ENCODE measurements at places on chromosomes 13 and 19.

DNA sequence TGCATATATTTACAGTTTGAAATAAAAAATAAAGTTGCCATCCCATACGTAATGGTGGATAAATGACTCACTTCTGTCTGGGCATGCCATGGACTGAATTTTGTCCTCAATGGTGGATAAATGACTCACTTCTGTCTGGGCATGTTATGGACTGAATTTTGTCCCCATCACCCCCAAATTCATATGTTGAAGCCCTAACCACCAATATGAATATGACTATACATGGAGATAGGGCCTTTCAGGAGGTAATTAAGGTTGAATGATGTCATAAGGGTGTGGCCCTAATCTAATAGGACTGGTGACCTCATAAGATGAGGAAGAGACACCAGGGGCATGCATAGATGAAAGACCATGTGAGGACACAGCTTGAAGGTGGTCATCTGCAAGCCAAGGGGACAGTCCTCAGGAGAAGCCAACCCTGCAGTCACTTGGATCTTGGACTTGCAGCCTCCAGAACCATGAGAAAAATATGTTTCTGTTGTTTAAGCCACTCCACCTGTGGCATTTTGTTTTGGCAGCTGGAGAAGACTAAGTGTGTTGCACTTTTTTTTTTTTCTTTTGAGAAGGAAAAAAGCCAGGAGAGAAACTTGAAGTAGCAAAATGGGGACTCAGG is 41.8 kb downstream of the RFC3 start:
- no peak for DNase-seq

DNA sequence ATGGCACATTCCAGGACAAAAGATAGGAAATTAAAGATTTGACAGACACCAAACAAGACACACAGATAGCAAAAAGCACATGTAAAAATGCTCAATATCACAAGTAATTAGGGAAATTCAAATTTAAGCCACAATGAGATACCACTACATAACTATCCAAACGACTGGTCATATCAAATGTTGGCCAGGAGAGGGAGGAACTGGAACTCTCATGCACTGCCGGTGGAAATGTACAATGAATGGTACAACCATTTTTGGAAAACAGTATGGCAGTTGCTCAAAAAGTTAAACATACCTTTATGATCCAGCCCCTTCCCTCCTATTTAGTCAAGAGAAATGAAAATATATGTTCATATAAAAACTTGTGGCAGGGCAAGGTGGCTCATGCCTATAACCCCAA is 36.8 kb upstream of the CYP2S1 start:
- no peak for DNase-seq

DNA sequence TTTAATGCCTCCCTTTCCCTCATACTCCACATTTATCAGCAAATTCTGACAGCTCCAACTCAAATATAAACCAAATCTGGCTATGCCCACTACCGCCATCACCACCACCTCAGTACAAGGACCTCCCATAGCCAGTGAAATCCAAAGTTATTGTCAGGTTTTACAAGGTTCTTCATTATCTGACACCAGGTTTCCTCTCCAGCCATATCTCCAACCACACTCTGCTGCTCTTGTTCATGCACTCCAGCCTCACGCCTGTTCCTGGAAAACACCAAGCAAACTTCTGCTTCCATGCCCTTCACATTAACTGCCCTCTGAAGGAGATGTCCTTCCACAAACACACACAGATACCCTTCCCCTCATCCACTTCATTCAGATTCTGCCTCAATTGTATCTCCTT is 102.2 kb upstream of the MIR17HG start:
- DNase-seq: no peak

DNA sequence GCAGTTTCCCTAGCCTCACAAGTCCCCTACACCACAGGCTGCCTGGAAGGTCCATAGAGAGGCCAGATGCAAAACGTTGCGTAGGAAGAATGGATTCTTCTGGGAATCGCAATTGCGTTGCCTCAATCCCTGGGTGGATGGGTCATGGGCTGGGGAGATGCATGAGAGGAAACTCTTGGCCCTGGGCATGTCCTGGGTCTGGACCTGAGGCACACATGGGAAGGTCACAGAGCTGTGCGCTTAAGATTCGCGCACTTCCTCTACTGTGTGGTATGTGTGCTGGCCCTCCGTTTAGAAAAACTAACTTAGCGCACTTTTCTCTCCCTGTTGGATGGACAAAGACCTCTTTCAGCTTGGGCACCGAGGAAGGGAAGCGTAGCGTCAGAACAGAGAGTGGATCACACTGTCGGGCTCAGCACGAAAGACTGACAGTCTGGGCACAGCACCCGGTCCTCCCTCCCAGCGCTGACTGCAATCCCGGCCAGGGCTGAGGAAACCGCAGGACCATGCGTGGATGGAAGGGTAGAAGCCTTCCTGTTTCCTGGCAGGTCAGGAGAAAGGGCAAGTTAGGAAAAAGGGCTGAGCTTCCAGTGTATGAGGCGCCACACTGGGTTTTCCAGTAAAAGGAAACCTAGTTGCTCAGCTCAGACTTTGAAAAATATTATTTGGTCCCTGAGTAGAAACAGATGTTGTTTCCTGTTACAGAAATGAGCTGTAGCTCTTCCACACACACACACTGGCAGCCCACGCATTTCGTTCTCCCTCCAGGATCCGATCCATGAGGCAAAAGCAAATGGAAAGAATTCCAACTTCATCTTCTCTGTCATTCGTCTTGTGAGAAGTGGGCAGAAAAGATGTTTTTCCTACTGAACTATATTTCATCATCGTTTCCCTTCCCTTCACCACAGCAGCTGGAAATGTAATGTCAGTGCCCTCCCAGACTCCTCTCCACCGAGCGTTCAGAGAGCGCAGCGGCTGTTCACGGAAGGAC is 86.0 kb downstream of the ING1 start:
- DNase-seq: no peak

DNA sequence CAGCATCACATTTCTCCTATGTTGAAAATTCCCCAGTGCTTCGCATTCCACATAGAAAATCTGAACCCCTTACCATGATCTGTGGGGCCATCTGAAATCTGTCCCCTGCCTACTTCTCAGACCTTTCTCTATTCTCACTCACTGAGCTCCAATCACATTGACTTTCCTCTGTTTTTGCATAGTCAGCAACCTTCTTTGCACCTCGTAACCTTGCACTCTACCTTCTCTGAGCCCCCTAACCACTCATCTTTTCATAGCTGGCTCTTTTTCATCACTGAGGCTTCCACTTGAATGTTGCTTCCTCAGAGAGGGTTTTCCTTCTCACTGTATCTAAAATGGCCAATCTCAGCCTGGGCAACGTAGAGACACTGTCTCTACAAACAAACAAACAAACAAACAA is 286.3 kb downstream of the GPC5 start:
- DNase-seq: no peak

GRCh38 chr19:29338480-29338879 is 125.5 kb upstream of the UQCRFS1 start:
- no peak for DNase-seq

DNA sequence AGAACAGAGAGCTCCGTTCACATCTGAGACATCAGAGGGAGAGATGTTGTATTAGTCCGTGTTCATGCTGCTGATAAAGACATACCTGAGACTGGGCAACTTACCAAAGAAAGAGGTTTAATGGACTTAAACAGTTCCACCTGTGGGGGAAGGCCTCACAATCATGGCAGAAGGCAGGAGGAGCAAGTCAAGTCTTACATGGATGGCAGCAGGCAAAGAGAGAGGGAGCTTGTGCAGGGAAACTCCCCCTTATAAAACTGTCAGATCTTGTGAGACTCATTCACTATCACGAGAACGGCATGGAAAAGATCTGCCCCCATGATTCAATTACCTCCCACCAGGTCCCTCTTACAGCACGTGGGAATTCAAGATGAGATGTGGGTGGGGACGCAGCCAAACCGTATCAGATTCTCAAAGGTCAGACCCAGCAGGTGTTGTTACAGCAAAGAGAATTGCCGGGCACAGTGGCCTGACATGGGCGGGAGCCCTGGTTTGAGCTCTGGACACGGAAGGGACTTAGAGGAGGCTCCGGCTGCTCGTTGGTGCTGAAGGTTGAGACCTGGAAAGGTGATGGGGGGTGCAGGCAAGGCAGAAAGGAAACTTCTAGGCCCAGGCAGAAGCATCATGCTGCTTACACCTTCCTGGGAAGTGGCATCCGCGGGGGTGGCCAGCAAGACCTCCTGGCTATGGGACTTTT is 33.1 kb downstream of the PEX11G start:
- DNase-seq: no peak

GRCh38 chr19:45809643-45810159 is 5.4 kb downstream of the RSPH6A start:
- DNase-seq: no peak

GRCh38 chr13:50866817-50867636 is 23.5 kb upstream of the DLEU7 start:
- no peak for DNase-seq

DNA sequence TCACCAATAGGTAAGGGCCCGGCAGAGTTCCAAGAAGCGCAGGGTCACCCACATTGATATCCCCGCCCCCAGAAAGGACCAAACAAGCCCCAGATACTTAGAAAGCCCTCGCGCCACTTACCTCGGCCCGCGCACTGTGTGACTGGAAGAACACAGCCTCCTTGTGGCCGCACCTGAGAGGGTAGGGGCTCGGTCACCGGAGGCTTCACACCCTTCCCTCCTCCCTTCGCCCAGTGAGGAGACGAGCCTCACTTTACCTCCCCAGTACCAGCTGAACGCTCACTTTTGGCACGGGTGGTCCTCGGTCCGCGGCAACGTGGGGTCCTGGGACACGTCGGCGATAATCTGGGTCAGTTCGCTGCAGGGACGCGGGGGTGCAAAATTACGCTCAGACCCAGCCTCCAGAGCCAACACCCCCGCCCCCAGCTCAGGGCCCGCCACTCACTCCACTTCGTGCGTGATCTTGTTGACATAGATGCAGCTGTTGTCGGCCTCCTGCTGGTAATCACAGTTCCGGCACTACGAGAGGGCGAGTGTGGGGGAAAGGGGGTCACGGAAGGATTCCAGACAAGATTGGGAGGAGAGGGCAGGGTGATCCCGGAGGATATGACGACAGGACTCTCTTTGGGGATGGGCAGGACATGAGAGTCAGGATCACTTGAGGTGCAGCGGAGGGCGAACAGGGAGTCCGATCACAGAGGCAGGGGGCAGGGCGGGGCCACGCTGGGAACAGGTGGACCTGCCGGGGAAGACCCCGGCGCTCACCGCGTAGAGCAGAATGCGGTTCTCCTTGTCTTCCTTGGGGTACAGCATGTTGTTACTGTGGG is 568 bp downstream of the POLR2I start:
- DNase-seq: no peak

GRCh38 chr19:51811344-51811743 is 16.4 kb downstream of the FPR3 start:
- peak; percentile 18 for DNase-seq

DNA sequence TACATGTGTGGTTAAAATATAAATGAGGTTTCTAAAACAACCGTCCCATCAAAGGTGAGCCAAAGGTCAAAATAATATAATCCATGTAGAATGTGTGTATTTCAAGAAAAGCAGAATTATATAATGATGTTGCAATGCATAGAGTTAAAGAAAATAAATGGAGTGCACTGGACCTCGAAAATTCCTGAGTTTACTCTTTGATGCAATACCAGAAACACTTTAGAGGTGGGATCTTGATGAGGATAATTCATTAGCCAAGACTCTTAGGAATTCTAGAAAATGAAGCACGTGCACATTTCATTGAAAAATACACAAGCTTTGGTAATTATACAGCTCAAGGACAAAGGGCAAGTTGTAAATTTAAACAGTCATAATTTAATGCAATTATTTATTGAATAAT is 508.9 kb upstream of the ARGLU1 start:
- no peak for DNase-seq

DNA sequence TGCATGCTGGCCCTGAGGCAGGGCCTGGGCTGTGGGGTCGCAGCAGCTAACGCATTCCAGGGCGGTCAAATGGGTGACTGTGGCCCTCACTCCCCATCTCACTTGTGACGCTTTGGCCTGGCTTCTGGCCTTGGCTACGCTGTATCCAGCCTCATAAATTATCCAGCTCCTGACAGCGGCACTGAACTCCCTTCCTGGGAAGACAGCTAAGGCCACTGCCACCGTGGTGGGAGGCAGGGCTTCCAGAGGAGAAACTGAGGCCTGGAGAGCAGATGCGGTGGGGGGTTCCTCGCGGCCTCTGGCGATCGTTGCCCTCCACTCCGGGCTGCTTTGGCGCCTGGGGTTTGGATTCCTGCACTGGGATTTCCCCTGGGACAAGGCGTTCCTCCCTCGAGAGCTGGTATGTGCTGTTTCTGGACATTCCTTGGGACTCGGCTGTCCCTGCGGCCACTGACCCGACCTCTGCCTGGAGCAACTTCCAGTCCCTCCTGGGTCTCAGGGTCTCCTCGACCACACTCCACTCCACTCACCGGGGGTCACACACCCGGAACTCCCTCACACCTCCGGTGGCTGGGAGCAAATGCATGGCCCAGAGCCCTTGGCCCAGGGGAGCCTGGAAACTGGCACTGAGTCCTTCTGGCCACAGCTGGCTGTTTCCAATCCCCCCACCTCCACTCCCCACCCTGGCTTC is 3.4 kb downstream of the TBXA2R start:
- no peak for DNase-seq

GRCh38 chr19:15902254-15902653 is 4.4 kb upstream of the CYP4F2 start:
- no peak for DNase-seq

GRCh38 chr13:82947191-82947621 is 935.1 kb downstream of the SLITRK1 start:
- no peak for DNase-seq

GRCh38 chr13:36752673-36753072 is 66.3 kb upstream of the RFXAP start:
- no peak for DNase-seq

GRCh38 chr19:12544401-12544876 is 6.8 kb downstream of the ZNF564 start:
- no peak for DNase-seq

- DNase-seq: peak; percentile 65
Measured at GRCh38 chr19:10339380-10339960, at the start of gene ICAM3. Gene ICAM3 (minus strand): TSS chr19:10339624. CDS start chr19:10339614, 10 bp downstream.

DNA sequence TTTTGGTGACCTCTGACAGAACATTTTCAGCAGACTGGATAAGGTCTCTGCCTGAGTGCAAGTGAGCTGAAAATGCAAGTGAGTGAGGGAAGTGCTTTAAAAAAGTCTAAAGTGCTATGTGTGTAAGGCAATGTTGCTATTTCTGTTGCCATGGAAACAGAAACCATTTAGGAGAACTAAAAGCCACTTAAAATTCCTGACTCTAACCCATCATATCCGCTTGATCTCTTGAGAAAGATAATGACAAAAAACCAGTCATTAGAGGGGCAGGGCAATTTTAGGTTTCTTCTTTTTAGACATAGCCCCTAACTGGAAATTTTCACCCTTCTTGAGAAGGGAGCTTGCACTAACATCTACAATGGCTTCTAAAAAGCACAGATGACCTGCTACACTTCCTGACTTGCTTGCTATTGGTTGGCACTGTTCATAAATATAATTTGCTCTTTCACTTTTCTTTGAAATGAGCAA is at the start of gene CYSLTR2:
Gene CYSLTR2 (plus strand): TSS at position 458 of the 468 bp plus-strand sequence. CDS start 52,889 bp downstream, outside the sequence.
- peak; percentile 86 for DNase-seq
